ENCODE measurements at places on chromosomes 3 and 15.

GRCh38 chr15:95464509-95464908 lies 866.0 kb upstream of the NR2F2 start:
- DNase-seq, result no peak

GRCh38 chr3:52162250-52162872 lies 8.1 kb upstream of the POC1A start:
- no peak for DNase-seq

GRCh38 chr3:151003029-151003767 lies 30.7 kb upstream of the CLRN1 start:
- DNase-seq, result no peak

- DNase-seq, result no peak
Measured at GRCh38 chr3:190531406-190531805, 17.5 kb downstream of the IL1RAP start.

DNA sequence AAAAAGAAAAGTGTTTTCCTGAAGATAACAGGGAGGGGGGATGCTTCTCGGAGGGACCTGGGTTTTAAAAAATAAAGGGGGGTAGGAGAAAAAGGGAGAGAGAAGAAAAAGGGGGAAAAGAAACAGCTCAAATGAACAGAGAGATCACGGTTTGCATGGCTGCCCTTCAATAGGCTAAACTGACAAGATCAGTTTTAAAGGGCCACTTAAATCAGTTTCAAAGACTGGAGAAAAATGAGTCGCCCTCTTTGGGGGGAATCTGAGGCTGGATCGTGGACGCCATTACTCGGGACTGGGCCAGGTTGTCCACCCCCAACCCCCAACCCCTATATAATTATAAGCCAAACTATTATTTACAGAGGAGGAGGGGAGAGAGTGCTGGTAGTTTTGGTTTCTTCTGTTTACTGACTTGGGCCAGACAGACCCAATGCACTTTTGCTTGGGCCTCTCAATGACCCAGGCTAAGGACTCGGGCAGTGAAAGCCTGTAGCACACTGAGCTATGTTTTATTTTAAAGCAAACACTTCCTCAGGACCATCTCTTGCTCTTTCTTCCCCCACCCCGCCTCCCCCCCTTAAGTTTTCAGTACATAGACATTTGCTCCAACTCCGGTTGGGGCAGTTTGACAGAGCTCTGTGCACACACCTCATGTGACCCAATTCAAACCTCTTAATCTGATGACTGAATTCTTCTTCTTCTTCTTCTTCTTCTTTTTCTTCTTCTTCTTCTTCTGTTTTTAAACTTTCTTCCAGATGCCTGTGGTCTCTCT lies 6.3 kb downstream of the NR2F2 start:
- no peak for DNase-seq

GRCh38 chr3:58497097-58497496 lies 5.2 kb downstream of the KCTD6 start:
- DNase-seq, result no peak

DNA sequence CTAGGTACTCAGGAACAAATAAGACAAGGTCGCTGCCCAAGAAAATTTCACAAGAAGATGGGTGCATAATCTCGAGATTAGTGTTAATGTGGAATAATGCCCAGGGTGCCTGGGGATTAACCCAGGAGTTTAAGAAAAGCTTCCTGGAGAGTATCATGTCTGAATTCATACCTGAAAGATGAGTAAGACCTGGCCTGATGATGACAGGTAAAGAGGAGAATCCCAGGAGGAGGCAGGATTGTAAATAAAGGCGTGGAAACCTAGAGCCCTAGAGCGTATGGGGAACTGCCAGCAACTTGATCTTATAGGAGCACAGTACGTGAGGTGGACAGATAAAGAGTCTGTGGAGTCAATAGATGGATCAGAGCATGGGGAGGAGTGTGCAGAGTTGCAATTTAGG lies 43.0 kb downstream of the ARRDC4 start:
- no peak for DNase-seq

- no peak for DNase-seq
Measured at GRCh38 chr3:129504471-129505100, 23.9 kb upstream of the RHO start.

All from activated CD4-positive, alpha-beta T cell treated with anti-CD3 and anti-CD28 coated beads, Interleukin-2, amount 50 U/mL, for 4 hours (primary cell).